ENCODE measurements at places on chromosomes 13 and 19.

GRCh38 chr13:27497563-27498230 is 47.3 kb upstream of the MTIF3 start:
- no peak for DNase-seq

DNA sequence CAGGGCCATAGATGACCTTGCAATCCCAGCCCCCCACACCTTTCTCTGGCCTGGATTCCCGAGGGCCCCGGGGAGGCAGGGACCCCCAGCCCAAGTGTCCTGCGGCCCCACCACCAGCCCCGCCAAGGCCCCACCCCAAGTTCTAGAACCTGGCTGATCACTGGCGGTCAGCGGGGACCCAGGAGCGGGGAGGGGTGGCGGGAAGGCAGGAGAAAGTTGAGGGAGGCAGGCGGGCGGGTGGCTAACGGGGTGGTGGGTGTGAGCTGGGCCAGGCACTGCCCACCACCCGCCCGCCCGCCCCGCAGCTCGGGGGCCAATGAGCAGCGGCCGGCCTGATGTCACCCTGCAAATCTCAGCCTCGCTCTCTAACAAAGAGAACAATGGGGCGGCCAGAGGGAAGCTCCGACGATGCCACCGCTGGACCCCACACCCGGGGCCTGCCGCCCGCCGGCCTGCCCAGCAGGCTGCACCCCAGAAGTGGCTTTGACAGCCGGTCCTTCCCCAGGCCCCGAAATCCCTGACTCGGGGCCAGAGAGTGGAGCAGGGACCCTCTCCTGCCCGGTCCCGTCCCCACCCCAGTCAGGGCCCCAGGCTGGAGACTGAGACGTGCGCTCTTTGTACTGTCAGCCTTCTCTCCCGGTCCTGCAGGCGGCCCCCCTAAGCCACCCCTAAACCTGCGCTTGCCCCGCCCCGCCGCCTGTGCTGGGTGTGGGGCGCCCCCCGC is 1.6 kb downstream of the MEX3D start:
- DNase-seq = no peak

- no peak for DNase-seq
Measured at GRCh38 chr13:85725433-85725832, 73.8 kb downstream of the SLITRK6 start.

DNA sequence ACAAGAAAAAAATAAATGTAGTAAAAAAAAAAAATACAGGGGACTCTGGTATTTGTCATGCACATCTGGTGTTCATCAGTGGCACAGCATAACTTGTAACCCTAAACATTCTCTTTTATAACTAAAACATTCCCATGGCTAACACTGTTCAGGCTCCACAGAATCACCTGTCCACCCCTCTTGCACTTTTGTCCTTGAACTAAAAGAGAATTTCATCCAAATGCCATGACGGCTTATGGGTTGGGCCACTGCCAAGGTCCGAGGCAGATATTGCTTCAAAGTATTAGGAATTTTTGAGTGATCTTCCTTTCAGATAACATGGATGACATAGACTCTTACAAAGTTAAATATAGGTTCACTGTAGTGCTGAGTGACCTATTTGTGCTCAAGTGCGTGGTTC is 25.7 kb upstream of the SERP2 start:
- no peak for DNase-seq

GRCh38 chr19:2034729-2035589 is 16.1 kb downstream of the MKNK2 start:
- DNase-seq = peak; percentile 66

- DNase-seq = peak; percentile 27
Measured at GRCh38 chr19:51439021-51439465, 19.2 kb downstream of the SIGLEC8 start.

- DNase-seq = no peak
Measured at GRCh38 chr13:50645092-50645491, 198.4 kb downstream of the DLEU7 start.

DNA sequence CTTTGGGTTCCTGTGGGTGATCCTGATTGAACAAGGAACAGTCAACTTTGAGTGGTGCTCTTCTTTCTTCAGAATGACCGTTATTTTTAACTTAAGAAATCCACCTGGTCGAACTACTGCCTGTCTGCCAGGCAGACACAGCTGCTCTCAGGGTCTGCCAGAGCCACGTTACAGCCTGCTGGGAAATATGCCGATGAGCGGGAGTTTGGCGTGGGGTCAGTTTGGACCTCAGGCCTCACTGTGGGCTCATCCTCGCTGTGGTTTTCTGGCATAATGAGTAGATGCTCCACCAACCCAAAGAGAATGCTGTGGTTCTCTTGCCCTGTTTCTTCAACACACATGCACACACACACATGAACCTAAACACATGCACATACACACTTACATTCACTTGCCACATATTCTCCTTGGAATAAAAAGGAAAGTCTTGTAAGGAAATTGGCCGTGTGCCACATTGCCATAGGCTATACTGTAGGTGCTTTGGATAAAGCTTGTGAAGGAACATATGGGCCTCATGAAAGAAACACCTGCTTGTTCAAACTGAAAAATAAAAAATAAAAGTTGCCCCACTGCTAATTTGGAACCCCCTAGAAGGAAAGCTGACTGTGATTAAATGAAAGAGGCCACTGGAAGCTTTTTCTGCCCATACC is 598.7 kb upstream of the KLF12 start:
- no peak for DNase-seq

- DNase-seq = peak; percentile 1
Measured at GRCh38 chr19:5369962-5370367, 29.4 kb upstream of the PTPRS start.

DNA sequence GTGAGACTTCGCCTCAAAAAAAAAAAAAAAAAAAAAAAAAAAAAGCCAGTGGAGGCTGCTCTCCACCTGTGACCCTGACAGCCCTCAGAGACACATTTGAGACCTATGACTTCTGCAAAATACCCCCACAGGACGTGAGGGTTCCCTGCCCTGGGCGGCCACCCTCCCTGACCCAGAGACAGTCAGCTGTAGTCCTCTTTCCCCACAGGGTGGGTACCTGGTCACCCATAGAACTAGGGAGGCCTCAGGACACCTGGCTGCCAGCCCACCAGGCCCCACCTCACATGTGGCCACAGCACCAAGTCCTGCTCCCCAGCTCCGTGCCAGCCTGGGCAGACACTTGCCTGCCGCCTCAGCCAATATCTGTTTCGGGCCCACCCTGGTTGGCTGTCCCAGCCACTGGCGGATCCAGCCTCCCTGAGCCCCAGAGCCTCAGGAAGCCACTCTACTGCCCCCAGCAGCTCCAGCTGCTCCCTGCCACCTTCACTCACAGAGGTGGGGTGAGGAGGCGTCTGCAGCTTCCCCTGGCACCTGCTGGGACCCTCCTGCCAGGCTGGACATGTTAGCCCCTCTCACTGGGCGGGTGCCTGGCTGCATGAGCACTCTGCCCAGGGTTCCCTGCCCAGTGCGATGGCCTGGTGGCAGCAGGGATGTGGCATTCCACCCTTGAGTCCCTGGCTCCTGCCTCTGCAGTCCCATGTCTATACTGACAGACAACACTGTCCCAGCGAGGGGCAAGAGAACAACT is 6.9 kb downstream of the MKNK2 start:
- no peak for DNase-seq

DNA sequence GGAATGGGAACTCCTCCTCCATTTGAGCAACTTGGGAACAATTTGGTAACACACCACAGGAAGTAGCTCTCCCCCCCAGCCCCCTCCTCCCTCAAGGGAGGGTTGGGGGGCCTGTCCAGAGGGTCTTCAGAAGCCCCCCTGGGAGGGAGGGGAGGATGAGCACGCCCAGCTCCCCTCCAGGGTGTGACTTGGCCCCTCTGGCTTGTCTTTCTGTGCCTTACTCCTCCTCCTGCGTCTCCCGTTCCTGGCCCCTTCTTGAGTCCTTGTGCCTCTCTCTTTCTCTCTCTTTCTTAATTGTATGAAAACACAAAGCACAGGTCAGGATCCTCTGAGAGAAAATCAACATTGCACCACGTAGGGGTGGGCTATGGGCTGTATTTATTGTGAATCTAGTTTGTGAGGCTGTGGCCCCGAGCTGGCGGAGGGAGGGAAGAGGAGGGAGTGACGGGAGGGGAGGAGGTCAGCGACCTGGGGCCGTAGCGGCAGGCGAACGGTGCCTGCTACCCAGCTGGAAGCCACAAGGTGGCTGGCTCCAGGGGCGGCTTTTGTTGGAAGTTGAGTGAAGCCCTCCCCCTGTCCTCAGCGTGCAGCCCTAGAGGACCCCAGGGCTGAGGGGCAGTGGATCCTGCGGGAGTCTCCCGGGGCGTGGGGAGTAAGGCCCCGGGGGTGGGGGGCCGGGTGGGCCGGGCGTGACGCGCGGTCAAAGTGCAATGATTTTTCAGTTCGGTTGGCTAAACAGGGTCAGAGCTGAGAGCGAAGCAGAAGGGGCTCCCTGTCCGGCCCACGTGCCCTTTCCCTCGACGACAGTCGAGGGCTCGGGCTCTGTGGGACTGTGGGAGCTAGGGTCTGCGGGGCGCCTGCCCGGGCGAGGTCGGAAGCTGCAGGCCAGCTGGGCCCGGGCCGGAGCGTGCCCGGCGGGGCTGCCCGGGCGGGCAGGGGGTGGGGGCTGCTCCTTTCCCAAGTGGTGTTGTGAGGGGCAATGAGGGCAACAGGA is 6.4 kb downstream of the LYL1 start:
- DNase-seq = no peak

GRCh38 chr13:77345150-77345780 is 18.4 kb upstream of the MYCBP2 start:
- no peak for DNase-seq
